ENCODE measurements at places on chromosomes 4 and X.

DNA sequence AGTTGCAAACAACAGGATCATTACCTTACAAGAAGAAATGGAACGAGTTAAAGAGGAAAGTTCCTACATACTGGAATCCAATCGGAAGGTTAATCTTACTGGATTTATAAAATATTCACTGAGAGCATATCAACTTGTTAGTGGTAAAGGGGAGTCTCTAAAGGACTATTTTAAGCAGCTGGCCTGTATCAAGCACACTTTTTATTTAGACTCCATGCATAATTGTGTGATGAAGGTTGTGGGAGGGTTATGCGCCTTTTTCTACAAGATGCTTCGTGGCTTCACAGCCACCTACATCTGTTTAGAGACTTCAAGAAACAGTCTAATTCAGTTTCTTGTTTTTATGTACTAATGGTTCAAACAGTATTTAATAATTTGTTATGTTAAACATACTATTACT is 56.6 kb downstream of the GRSF1 start:
- H3K4me1 ChIP-seq = no peaks in the 10 kb centered on the region
- no peaks in the 10 kb centered on the region for H3K27me3 ChIP-seq
- no peak for DNase-seq
- no peak overlapping the region for H3K27ac ChIP-seq

DNA sequence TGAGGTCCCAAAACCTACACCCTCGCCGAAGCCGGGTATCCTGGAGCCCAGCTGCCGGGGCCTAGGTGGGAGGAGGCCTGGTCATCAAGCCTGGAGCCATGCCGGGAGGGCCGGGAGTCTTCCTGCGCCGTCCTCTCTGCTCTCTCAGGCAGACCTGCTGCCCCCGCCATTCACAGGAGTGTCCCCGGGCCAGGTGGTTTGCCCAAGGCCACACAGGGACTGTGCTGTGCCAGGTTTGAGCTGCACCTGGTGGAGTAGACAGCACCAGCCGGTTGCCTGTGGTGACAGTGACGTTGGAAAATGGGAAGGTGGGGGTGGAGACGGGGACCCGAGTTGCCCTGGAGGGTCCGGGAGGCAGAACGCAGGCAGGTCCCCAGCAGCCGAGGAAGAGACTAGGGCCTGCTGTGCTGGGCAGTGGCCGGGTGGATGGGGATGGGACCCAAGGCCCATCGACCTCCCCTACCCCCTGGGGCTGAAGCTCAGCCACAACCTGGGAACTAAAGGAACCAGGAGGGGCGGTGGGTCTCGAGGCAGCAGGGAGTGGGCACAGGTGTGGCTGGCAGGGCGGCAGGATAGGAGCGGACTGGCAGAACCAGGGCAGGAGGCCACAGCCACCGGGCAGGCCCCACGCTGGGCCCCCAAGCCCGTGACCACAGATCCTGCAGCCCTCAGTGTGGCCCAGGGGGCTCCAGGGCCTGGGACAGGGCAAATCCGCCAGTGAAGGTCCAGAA is 9.5 kb downstream of the DOK7 start:
- no peaks in the 10 kb centered on the region for H3K27me3 ChIP-seq
- DNase-seq = no peak
- no peak overlapping the region for H3K27ac ChIP-seq
- no peak overlapping the region for H3K4me3 ChIP-seq

DNA sequence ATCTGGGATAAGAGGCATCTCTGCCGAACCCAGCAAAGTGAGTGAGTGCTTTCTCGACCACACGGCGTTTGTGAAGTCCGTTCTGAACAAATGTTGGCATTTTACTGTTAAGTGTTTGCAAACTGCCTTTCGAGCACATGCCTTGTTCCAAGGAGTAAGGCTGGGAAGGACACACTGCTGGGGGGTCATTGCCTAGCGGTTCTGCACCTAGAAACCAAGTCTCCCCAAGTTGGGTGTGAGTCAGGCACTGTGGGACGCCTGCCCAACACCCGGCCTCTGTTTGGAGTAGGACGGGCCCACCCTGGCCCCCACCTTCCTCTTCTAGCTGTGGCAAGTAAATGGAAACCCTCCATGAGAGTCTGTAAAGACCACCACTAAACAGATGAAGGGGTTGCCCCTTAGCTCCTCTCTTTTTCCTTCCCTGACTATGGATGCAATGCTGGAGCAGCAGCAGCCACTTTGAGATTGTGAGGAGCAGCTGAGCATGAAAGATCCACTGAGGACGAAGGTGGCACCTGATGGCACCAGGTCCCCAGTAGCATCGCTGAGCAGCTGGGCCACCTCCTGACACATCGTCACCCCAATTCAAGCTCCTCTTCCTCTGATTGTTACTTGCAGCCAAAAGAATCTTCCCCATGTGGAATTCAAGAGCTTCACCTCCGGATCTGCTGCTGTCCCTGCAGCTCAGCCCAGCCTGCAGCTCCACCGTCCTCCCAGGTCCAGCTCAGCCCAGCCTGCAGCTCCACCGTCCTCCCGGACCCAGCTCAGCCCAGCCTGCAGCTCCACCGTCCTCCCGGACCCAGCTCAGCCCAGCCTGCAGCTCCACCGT is 6.3 kb downstream of the CPLX1 start:
- no peak overlapping the region for H3K4me3 ChIP-seq
- H3K27me3 ChIP-seq = peaks cover 10% of the 10 kb centered on the region
- DNase-seq = no peak
- H3K27ac ChIP-seq = no peak overlapping the region

DNA sequence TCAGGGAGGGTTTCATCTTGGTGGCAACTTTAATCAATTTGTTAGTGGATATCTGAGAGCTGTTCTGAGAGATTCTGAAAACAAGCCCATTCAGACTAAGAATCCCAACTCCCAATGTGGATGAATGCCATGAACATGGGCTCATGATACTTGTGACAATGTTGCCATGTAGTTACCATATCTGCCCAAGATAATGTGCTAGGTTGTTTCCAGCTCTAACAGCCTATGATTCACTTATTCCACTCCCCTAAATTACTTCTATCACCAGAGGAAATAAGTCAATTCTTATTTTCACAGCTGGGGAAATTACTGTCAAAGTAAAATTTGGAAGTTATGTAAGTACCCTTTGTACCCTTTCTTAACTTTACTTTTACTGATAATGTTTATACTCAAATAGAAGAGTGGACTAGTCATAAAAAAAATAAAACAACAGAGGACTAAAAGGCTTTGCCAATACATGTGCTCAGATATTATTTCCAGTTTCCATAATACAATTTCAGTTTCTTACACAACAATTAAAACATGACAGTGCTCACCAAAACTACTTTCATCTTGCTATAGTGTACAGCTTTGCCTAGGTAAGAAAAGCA is 1101.7 kb upstream of the INTU start:
- H3K27ac ChIP-seq = no peak overlapping the region
- H3K36me3 ChIP-seq = no peaks in the 10 kb centered on the region
- DNase-seq = no peak
- no peaks in the 10 kb centered on the region for H3K27me3 ChIP-seq

DNA sequence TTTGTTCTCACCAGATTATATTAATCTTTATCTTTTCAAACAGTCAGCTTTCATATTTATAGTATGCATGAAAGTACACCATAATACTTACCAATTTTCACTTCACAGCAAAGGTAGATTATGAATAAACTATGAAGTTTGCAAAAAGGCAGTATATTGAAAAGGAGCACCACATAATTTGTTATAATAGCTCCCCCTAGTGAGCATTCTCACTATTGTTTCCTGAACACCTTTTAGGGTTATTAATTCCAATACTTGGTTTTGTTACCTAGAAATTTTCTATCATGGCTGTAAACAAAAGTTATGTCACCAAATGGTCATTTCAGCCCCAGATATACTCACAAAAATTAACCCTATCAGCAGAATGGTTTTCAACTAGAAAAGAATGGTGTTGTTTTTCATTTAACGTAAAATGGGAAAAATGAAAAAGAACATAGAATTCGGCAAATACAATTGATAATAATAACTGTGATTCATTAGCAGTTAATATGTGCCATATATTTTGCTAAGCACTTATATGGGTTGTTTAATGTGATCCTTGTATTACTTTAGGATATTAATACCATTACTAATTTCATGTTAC is 30.2 kb upstream of the NKX6-1 start:
- no peaks in the 10 kb centered on the region for H3K4me1 ChIP-seq
- no peaks in the 10 kb centered on the region for H3K36me3 ChIP-seq
- H3K27ac ChIP-seq = no peak overlapping the region
- DNase-seq = no peak
- H3K4me3 ChIP-seq = no peak overlapping the region

DNA sequence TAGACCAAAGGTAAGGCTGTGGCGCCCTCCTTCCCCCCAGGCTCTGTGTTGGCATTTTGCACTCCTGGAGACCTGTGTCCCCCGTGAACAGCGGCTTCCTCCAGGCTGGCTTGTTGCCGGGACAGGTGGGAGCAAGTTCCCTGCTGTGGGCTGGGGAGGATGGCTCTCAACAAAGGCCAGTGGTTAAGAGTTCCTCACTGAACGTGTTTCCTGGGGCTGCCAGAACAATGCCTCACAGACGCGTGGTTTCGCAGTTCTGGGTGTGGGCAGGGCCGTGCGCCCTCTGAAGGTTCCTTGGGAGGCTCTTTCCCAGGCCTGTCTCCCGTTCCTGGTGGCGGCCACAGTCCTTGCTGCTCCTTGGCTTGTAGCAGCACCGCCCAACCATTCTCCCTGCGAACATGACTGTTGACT is 33.4 kb downstream of the NELFA start:
- no peak overlapping the region for H3K27ac ChIP-seq
- no peak for DNase-seq
- no peaks in the 10 kb centered on the region for H3K27me3 ChIP-seq

DNA sequence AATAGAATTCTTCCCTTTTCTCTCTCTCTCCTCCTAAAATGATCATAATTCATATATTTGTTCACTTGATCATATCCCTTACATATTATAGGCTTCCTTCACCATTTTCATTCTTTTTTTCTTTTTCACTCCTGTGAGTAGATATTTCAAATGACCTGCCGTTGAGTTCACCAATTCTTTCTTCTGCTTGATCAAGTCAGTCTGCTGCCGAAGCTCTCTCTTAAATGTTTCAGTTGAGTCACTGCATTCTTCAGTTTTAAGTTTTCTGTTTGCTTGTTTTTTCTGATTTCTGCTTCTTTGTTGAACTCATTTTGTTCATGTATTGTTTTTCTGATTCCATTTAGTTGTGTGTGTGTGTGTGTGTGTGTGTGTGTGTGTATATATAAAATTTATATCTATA is 354.3 kb downstream of the GPAT3 start:
- H3K27me3 ChIP-seq = no peaks in the 10 kb centered on the region
- no peak overlapping the region for H3K4me3 ChIP-seq
- DNase-seq = no peak
- H3K27ac ChIP-seq = no peak overlapping the region
- H3K4me1 ChIP-seq = no peaks in the 10 kb centered on the region

GRCh38 chr4:177349191-177349590 is 39.5 kb downstream of the NEIL3 start:
- no peak overlapping the region for H3K27ac ChIP-seq
- H3K27me3 ChIP-seq = no peaks in the 10 kb centered on the region
- no peaks in the 10 kb centered on the region for H3K36me3 ChIP-seq
- H3K4me3 ChIP-seq = no peak overlapping the region
- H3K4me1 ChIP-seq = no peaks in the 10 kb centered on the region

GRCh38 chr4:111957997-111958396 is 187.3 kb upstream of the FAM241A start:
- H3K36me3 ChIP-seq = no peaks in the 10 kb centered on the region
- no peaks in the 10 kb centered on the region for H3K27me3 ChIP-seq
- DNase-seq = no peak
- no peak overlapping the region for H3K27ac ChIP-seq
- no peak overlapping the region for H3K4me3 ChIP-seq

- no peaks in the 10 kb centered on the region for H3K27me3 ChIP-seq
- no peak overlapping the region for H3K4me3 ChIP-seq
- peak overlapping the region; percentile 49 for H3K27ac ChIP-seq
- H3K36me3 ChIP-seq = no peaks in the 10 kb centered on the region
- no peak for DNase-seq
These were observed 12.1 kb upstream of the TCEAL4 start for GRCh38 chrX:103573202-103573601.

DNA sequence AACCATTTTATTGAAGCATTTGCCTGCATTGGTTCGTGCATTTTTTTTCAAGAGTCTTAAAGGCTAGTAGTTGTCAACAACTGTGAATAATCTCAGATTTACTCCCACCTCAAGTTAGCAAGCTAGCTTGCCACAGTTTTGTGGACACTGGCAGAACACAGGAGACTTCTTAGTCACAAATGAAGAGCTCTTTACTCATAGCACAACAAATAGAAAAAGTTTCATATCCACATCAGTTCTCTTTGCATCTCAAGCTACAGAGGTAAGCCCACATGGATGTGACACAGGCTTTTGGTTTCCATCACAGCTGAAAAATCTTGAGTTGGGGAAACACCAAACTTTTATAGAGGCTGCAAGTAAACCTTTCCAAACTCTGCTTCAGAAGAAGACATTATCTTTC is 2315.7 kb upstream of the TENM3 start:
- H3K36me3 ChIP-seq = no peaks in the 10 kb centered on the region
- H3K27ac ChIP-seq = no peak overlapping the region
- no peak overlapping the region for H3K4me3 ChIP-seq
- no peaks in the 10 kb centered on the region for H3K27me3 ChIP-seq

DNA sequence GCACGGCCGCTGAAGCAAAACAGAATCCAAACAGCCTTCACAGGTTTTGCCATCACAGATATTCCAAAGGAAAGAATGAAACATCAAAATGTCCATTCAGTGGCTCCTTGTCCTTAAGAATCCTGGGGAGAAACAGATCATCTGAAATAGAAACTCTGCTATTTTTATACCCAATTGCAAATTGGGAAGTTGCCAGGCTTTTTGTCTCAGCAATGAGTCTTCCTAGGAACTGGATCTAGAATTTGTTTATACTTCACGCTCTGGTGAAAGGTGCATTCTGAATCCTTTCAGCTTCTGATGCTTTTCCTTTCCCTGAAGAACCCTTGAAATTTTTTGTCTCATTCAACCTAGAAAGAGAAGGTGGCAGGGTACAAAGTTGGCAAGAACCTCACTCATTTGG is 218.9 kb downstream of the FBXW7 start:
- no peak for DNase-seq
- no peaks in the 10 kb centered on the region for H3K27me3 ChIP-seq
- no peaks in the 10 kb centered on the region for H3K36me3 ChIP-seq
- H3K4me1 ChIP-seq = no peaks in the 10 kb centered on the region
- no peak overlapping the region for H3K27ac ChIP-seq

GRCh38 chr4:17702641-17703040 is 78.8 kb downstream of the FAM184B start:
- H3K4me1 ChIP-seq = no peaks in the 10 kb centered on the region
- H3K27me3 ChIP-seq = no peaks in the 10 kb centered on the region
- no peak for DNase-seq
- no peaks in the 10 kb centered on the region for H3K36me3 ChIP-seq
- no peak overlapping the region for H3K27ac ChIP-seq

All from uterus (tissue), 4 donors.